ENCODE measurements at places on chromosomes 5 and 9.

GRCh38 chr5:123454259-123454911 is 31.2 kb upstream of the CEP120 start:
- no peak for DNase-seq

DNA sequence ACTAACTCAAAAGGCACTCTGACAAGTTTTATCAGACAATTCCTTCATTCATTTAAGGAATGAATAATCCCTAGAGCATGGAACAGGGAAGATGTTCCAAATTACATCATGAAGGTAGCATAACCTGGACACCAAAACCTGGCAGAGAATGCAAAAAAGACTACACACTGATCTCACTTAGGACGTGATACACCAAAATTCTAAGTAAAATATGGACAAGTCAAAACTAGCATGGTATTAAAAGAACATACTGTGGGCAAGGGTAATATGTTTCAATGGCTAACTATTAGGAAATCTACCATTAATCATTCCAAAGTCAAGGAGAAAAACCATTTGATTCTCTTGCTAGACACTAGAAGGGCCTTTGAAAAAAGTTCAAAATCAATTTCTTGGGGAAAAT is 176.5 kb downstream of the HSPA4 start:
- no peak for DNase-seq

DNA sequence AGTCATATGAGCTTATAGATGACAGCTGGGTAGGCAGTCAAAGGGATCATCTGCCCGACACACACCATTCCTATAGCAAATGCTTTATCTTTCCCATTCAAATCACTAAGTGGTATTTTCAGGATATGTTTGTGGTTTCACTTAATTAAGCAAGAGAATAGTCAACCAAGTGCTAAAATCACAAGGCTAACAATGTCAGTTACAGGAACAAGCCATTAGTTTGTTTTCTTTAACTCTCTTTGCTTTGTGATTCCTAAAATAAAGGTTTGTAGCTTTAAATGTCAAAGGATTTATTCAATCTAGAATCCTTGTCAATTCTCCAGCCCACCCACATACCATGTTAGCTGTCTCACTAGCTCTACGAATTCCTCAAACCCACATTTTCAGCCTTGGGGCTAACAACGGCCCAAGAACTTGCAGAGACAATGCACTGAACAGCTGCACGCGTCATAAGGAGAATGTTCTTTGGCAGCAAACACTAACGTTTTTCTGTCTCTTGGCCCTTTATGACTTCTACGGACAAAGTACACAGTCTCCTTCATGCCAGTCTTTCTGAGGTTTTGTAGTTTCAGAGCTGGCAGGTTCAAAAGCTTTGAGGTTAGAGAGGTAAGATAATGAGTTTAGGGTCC is 56.6 kb downstream of the ELAVL2 start:
- no peak for DNase-seq

- no peak for DNase-seq
Measured at GRCh38 chr5:125970631-125971307, 452.4 kb upstream of the GRAMD2B start.

- DNase-seq: no peak
Measured at GRCh38 chr5:116626945-116627679, 52.5 kb upstream of the SEMA6A start.

DNA sequence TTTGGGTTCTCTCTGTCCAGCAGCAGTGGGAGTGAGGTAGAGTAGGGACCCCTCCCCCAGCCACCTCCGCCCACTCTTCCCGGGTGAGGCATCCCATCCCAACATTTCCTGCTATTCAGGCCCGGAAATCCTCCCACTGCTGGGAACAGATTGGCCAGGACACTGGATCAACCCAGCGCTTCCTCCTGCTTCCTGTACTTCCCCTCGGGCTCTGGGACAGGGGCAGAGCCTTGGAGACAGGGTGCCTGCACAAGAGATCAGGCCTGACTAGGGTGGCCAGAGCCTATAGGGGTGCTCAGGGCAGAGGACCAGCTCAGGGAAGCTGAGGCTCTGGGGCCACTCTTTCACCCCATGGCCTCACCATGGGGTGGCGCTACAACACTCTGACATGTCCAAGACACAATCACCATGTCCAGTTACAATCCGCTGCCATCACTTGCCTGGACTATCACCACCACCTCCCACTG is 14.5 kb downstream of the SH2D3C start:
- no peak for DNase-seq

GRCh38 chr9:109115931-109116526 is 3.7 kb downstream of the TMEM245 start:
- DNase-seq: no peak

Data from stimulated activated CD8-positive, alpha-beta memory T cell treated with anti-CD3 and anti-CD28 coated beads, Interleukin-2, amount 100 ng/mL, for 1 hour (primary cell).